Right lung (tissue), 10 donors: ENCODE measurements at places on chromosomes 1 and 21. TPM values are rescaled to one million over a fixed set of nuclear protein-coding genes. Genes with fewer than 3 reads are reported as not detected.

GRCh38 chr1:149929856-149930255, 2.3 kb upstream of the SF3B4 start:
- DNase-seq = no peak

GRCh38 chr1:101406271-101406670, 169.5 kb downstream of the S1PR1 start:
- DNase-seq = peak; percentile 17

DNA sequence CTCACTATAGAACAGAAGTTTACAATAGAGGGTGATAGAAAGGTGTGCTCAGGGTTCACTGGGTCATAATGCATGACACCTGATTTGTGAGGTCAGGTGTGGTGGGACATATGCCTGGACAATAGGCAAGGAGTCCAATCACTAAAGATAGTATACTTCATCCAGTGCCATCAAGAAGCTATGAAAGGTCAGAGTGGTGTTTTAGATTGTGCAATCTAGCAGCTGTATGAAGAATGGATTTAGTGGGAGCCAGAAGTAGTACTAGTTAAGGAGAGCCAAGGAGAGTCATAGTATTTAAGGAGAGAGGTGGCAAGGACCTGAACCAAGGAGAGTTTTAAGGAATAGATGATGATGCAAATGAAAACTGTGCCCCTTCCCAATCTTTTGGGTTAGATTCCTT, 80.6 kb upstream of the C1orf105 start:
- DNase-seq = no peak

The ZBTB8A gene
- polyA plus RNA-seq = 13.3 TPM

The TTLL10 gene
- 1.2 TPM for polyA plus RNA-seq

- DNase-seq = peak; percentile 36
These were observed 24.7 kb downstream of the CLIC4 start for GRCh38 chr1:24769656-24770651.

The SPRR2B gene
- polyA plus RNA-seq = not detected

The IL20 gene
- polyA plus RNA-seq = not detected
